ENCODE measurements at places on chromosomes 2 and 18.
A peak's percentile ranks its signal among the peaks of the same experiment; 100 is the strongest.

- DNase-seq, result no peak
Observed at GRCh38 chr2:192373221-192373620, 178.5 kb upstream of the TMEFF2 start.

GRCh38 chr2:77977471-77978063 is 455.4 kb upstream of the LRRTM4 start:
- DNase-seq, result no peak

- DNase-seq, result no peak
Observed at GRCh38 chr2:143581134-143581533, 451.9 kb downstream of the ARHGAP15 start.

- DNase-seq, result no peak
Observed at GRCh38 chr2:32770360-32770759, 142.5 kb downstream of the TTC27 start.

DNA sequence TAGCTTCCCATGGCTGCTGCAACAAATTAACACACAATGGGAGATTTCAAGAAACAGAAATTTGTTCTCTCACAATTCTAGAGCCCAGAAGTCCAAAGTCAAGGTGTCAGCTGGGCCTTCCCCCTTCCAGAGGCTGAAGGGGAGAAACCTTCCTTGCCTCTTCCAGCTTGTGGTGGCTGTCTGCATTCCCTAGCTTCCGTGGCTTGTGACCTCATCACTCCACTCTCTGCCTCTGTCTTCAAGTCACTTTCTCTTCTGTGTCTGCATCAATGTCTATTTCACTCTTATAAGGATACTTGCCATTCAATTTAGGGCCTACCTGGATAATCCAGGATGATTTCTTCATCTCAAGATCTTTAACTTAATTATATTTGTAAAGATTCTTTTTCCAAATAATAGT is 16.8 kb upstream of the SRBD1 start:
- no peak for DNase-seq

- DNase-seq, result no peak
Observed at GRCh38 chr2:135843671-135844070, 6.7 kb upstream of the LCT start.

GRCh38 chr2:147709655-147710054 is 135.2 kb upstream of the ACVR2A start:
- no peak for DNase-seq

- peak; percentile 12 for DNase-seq
Observed at GRCh38 chr2:224171226-224171625, 132.1 kb upstream of the SERPINE2 start.

DNA sequence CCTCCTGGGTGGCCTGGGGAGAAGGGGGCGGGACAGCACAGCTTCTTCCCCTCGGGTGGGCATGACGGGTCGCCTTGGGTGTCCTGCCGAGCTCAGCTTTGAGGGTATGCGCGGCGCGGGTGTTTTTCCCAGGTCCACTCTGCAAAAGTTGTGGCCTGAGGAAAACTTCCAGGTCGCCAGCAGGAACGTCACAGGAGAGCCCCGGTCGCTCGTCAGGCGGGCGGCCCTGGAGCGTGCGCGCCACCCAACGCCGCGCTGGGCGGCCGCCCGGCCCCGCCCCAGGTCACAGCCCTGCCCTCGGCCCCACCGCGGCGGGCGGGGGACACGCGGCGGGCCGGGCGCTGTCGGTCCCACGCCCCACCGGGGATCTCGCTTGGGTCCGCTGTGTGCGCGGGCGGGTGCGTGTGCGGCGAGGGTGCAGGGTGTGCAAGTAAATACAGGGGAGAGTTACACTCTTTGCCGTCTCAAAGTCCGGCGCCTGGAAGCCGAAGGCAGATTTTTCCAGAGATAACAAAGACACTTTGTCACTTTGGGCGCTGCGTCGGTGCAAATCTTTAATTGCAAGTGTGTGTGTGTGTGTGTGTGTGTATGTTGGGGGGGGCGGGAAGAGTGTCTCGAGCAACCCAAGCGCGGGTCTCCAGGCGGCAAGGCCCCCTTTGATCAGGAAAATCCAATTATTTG is 616 bp upstream of the SP5 start:
- DNase-seq, result no peak

Data from NCI-H1092 treated with DMSO at 0.1 percent for 48 hours (cell line).